Activated naive CD8-positive, alpha-beta T cell treated with anti-CD3 and anti-CD28 coated beads for 36 hours (primary cell): ENCODE measurements at places on chromosomes 6 and 20.

- no peak for DNase-seq
These were observed 16.6 kb downstream of the APCDD1L start for GRCh38 chr20:58498470-58499068.

DNA sequence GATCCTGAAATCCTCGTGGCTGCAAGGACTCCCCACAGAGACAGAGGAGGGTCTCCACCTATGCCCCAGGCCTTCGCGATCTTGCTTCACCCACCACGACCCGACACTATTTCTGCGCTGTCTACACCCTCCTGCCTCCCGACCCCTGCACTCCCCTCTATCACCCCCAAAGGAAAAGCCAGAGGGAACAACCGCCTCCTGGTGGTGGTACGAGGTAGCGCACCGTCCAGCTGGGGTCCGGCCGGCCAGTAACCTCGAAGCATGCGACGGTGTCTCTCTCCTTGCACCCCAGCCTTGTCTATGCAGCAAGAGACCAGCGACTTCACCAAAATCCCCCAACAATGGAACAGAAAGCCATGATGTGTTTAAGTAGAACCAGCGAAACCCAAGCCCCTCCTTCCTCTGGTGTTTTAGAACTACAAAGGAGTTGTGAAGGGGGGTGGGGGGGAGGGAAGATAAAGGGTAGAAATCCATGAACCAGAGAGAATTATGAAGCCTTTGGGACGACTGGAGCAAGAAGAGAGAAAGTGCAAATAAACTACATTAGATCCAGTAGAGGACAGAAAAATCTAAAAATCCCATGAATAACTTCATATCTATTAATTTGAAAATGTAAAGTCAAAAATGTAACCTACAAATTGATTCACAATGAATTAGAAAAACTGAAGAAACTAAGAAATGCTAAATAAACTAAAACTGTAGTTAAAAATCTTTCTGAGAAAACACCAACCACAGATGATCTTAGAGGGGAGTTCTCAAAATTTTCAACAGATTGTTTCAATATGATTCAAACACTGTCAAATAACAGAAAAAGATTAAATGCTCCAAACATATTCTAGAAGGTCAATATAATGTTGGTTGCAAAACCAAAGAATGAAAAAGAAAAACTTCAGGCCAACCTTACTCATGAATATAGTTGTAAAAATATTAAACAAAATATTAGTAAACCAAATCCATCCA, 168.0 kb downstream of the CDK19 start:
- no peak for DNase-seq

GRCh38 chr6:167850782-167851181, 24.1 kb downstream of the AFDN start:
- no peak for DNase-seq

GRCh38 chr6:159595173-159595572, 97.9 kb downstream of the SOD2 start:
- peak; percentile 11 for DNase-seq

DNA sequence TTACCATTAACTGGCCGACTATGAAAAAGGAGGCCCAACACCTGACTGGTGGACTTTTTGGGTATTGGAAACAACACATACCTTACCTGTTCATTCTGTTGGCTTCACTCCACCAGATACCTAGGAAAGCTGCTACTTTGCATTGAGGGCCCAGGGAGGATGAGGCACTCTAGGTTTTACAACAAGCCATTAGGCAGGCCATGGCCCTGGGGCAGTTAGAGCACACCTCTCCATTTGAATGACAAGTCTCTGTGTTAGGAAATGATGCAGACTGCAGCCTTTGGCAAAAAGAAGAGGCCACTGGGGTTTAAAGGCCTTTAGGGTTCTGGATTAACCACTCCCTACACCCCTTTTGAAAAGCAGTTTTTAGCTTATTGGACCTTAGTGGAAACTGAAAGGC, 144.3 kb downstream of the OR2B2 start:
- DNase-seq = no peak
